ENCODE measurements at places on chromosomes 3 and 15. TPM values are rescaled to one million over a fixed set of nuclear protein-coding genes. Genes with fewer than 3 reads are reported as not detected.

Gene CHRM5
- polyA plus RNA-seq: 0.10 TPM

Gene LRRC31
- polyA plus RNA-seq: 0.06 TPM

Gene CHRD
- polyA plus RNA-seq: 15.4 TPM

Gene KLHL24
- 47.8 TPM for polyA plus RNA-seq

Gene PLAAT1
- polyA plus RNA-seq: 1.1 TPM

Gene TEX55
- polyA plus RNA-seq: not detected

Gene PDZRN3
- polyA plus RNA-seq: 78.6 TPM

Gene C3orf85
- polyA plus RNA-seq: not detected

Gene MCTP2
- polyA plus RNA-seq: 43.8 TPM

Gene EFHB
- polyA plus RNA-seq: 2.6 TPM

Gene CCR9
- polyA plus RNA-seq: 0.12 TPM

Gene GOLGA8T
- polyA plus RNA-seq: not detected

Gene MYL3
- 11.4 TPM for polyA plus RNA-seq

Gene ITGB5
- polyA plus RNA-seq: 58.0 TPM

Gene CASR
- 0.13 TPM for polyA plus RNA-seq

Gene CLDN16
- polyA plus RNA-seq: 0.27 TPM

Gene CKMT1B
- 0.35 TPM for polyA plus RNA-seq

Gene CCDC33
- polyA plus RNA-seq: 0.57 TPM

Gene SLC35G2
- 4.7 TPM for polyA plus RNA-seq

Gene KBTBD12
- polyA plus RNA-seq: 1.4 TPM

Gene DNAH1
- polyA plus RNA-seq: 12.4 TPM

Gene RBP2
- polyA plus RNA-seq: 0.88 TPM

Gene KLHDC8B
- polyA plus RNA-seq: 53.4 TPM

Gene CRABP1
- 0.47 TPM for polyA plus RNA-seq

Gene ADAMTS9
- 66.8 TPM for polyA plus RNA-seq

Gene PPARG
- polyA plus RNA-seq: 4.5 TPM

Gene CHRNA3
- polyA plus RNA-seq: 0.19 TPM

Gene KLHL40
- 6.6 TPM for polyA plus RNA-seq

Gene CYP11A1
- 0.54 TPM for polyA plus RNA-seq

Gene CCR3
- 0.12 TPM for polyA plus RNA-seq

Gene KIF23
- 43.0 TPM for polyA plus RNA-seq

Gene FOXL2
- not detected for polyA plus RNA-seq

Gene PLA2G4E
- polyA plus RNA-seq: not detected

Gene ZNF662
- 41.2 TPM for polyA plus RNA-seq

Gene ERICH6
- 0.57 TPM for polyA plus RNA-seq

Gene NEK10
- 6.5 TPM for polyA plus RNA-seq

Gene WDR82
- polyA plus RNA-seq: 96.6 TPM

Gene CCR2
- 2.7 TPM for polyA plus RNA-seq
